Hypothalamus (tissue), 51 donors: ENCODE measurements at places on chromosomes 5 and 9.

GRCh38 chr9:91162784-91163443 lies 198.8 kb downstream of the AUH start:
- DNase-seq, result no peak

DNA sequence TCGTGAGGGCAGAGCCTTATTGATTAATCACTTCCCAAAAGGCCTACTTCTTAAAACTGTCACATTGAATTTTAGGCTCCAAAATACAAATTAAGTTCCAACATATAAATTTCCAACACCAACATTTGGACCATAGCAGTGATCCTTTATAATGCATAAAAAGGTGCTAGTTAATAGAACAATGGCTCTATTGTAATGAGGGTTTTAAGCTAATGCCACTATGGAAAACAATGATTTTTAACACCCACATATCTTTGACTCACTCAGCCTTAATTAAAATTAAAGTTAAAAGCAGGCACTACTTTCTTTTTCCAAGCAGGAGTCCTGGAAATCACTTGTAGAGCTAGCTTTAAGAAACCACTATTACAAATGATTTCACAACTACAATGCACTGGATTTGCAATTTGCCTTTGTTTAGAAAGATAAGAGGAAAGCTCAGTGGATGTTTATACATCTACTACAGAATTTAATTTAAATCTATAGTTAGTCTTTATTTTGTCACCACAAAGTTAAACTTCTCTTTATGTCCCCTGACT lies 41.8 kb downstream of the DPYSL3 start:
- DNase-seq, result no peak

GRCh38 chr5:116475338-116475737 lies 99.3 kb downstream of the SEMA6A start:
- DNase-seq, result no peak

- no peak for DNase-seq
Measured at GRCh38 chr5:66708368-66708767, 112.2 kb downstream of the MAST4 start.

- no peak for DNase-seq
Measured at GRCh38 chr5:32225445-32225844, 51.3 kb upstream of the GOLPH3 start.

DNA sequence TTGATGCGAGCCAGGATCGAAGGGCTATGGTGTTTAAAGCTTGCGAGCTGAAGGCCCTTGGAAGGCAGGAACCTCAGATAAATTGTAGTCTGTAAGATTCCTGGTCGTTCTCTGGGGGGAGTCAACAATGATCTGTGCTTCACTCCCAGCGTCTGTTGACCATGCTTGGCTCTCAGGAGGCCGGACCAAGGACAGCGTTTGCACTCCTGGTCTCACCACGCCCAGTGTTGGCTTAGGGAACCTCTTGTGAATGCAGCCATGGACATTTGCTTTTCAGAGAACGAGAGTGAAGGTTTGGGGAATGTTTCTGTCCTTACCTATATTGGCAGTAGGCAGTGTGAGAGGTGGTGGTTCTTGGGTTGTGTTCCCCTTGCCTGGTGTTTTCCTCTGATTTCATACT lies 60.2 kb upstream of the FAM120AOS start:
- no peak for DNase-seq

- DNase-seq, result no peak
Measured at GRCh38 chr5:179991106-179991505, 80.5 kb downstream of the RNF130 start.

DNA sequence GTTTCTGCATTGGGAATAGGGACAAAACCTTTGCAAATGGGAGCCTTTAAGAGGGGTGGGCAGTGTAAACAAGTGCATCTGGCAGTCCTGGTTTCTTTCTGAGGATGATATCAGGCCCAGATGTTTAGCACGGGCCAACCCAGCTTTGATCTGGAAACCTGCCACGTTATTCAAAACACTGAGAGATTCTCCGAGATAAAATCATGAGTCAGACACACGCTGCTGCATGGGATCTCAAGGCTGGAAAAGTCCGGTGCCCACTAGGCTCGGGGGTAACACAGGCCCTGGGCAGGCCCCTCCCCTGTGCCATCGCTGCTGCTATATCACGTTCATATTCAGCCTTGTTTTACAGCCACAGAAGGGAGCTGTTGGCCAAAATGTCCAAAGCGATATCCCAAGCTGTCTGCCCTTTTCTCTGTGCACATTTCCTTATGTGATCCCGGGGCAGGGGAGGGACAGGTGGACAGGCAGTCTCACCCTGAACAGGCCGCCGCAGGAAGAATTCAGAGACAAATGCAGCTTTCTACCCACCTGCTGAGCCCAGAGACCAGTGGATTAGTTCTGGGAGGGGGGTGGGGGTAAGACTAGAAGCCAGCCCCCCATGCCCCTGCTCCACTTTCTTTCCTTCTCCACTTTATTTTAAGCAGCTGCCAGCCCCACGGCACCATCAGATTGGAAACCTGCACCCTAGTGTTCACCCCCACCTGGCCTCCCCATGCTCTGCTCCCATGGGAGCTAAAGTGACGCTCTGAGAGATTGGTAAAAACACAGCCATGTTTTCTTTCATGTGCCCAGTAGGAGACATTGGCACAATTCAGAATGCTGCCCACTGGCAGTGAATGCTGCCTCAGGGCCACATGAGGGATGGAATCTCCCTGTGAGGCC lies 63.1 kb downstream of the TMOD1 start:
- no peak for DNase-seq

- DNase-seq, result no peak
Measured at GRCh38 chr5:170475294-170476000, 28.4 kb upstream of the KCNIP1 start.

- DNase-seq, result no peak
Measured at GRCh38 chr9:33719581-33720374, 75.6 kb upstream of the PRSS3 start.

DNA sequence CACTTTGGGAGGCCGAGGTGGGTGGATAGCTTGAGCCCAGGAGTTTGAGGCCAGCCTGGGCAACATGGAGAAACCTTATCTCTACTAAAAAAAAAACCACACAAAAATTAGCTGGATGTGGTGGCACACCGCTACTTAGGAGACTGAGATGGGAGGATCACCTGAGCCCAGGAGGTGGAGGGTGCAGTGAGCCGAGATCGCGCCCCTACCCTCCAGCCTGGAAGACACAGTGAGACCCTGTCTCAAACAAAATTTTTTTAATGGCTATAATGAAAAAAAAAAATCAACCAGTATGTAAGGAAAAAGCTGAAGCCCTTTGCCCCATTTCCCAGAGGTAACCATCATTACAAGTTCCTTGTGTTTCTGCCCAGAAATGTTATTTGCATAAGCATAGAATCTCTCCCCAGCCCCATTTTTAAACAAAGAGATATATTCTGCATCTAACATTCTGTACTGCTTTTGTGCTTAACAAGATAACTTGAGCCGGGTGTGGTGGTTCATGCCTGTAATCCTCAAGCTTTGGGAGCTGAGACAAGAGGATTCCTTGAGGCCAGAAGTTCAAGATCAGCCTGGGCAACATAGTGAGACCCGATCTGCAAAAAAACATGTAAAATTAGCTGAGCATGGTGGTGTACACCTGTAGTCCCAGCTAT lies 35.1 kb upstream of the KCNIP1 start:
- DNase-seq, result no peak

GRCh38 chr9:83473488-83473971 lies 64.7 kb downstream of the FRMD3 start:
- no peak for DNase-seq

- no peak for DNase-seq
Measured at GRCh38 chr9:136495238-136495800, 12.5 kb upstream of the SEC16A start.
